ENCODE measurements at places on chromosomes 1 and 21.
A peak's percentile ranks its signal among the peaks of the same experiment; 100 is the strongest.

GRCh38 chr21:46110499-46111192 lies 12.7 kb downstream of the COL6A2 start:
- no peak for DNase-seq

DNA sequence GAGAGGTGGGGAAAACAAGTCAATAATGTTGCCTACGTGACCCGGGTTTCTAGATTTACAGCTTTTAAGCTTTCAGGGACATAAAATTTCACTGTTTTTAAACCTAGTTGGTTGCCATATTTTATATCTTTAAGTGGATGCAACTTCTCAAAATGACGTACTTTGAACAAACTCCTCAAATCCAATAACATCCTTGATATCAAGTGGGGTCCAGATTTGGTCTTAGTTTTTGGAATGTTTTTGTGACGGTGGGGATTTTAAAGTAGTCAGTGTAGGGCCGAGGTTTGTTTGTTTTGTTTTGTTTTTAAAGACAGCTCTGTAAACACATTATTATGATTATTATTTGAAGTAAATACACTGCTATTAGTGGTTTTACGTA lies 453 bp downstream of the CDKN2C start:
- DNase-seq: no peak

DNA sequence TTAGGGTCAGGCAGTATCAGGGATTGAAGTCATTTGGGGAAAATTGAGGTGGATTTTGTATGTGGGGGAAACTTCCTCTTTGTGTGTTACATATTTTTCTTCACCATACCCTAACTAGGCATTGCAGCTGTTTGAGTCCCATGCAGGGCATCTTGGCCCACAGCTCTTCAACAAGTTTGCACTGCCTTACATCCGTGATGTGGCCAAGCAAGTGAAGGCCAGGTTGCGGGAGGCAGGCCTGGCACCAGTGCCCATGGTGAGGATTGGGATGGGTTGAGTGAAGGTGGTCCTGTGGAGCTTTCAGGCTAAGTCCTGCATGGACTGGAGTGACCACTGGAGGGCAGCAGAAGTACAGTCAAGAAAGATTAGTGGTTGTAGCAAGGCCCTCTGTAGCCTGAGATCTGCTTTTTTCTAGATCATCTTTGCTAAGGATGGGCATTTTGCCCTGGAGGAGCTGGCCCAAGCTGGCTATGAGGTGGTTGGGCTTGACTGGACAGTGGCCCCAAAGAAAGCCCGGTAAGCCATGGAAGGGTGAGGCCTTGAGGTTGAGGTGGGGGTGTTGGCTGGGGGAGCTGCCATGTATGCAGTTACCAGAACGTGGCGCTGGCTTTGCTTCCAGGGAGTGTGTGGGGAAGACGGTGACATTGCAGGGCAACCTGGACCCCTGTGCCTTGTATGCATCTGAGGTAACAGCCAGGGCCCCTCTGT lies 2.4 kb downstream of the UROD start:
- peak; percentile 71 for DNase-seq

DNA sequence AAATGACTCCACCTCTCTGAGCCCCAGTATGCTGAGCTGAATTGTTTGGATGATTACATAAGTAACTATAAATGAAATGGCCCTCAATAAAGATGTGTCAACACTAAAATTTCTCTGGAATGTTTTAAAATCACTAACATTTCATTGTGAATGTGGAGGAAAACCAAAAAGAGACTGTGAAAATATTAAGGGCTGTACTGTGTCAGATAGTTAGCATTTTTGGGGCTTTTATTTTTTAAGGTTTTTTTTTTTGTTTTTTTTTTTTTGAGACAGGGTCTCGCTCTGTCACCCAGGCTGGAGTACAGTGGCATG lies 6.3 kb downstream of the MYOC start:
- DNase-seq: no peak

DNA sequence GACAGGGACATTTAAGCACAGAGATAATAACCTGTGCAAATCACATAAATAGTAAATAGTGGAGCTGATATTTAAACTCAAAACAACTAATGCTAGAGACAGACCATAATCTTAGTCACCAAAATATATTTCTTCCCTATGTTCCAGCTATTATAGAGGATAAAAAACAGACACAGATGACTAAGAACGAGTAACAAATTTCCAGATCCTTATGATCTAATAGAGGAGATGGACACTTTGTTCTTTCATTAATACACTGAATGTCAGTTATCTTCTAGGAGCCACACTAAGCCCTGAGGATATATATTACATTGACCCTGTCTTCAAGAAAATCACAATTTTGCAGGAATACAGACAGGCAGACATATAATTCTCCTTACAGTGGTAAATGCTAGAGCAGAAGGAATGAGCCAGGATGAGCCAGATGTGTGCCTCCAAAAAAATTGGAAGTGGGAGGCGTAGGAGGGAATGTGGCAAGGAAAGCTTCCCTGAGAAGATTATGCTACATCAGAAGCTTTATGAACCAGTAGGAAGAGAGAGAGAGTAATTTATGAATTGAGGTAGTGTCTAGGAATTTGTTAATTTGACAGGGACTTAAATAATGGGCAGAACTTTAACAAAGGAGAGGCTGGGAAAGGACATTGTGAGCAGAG lies 395.4 kb upstream of the BEND5 start:
- no peak for DNase-seq

DNA sequence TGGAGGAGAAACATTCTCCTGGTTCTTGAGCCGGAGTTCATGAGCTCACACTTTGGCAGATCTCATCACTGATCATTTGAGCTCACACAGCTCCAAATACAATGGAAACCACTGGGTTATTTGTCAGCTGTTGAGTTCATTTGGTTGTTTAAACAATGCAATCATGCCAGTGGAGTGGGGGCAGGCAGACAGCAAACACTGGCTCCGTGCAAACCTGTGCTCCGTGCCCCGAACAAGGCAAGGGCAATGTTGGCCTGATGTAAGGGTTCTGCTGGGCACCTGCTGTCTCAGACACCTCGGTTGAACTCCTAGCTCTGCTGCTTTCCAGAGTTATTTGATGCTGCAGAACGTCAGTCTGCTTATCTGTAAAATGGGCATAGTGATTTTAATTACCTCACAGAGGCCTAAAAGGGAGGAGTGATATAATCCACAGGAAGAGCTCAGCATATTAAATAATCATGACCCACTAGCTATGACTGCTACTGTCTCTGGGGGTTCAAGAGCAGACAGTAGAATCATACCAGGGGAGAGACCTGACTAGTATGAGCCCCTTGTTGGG lies 20.0 kb upstream of the CLIC6 start:
- DNase-seq: no peak

- DNase-seq: no peak
These were observed 1361.7 kb upstream of the B3GALT2 start for GRCh38 chr1:194548071-194548470.

- no peak for DNase-seq
These were observed 3.0 kb downstream of the GPN2 start for GRCh38 chr1:26887125-26887524.

DNA sequence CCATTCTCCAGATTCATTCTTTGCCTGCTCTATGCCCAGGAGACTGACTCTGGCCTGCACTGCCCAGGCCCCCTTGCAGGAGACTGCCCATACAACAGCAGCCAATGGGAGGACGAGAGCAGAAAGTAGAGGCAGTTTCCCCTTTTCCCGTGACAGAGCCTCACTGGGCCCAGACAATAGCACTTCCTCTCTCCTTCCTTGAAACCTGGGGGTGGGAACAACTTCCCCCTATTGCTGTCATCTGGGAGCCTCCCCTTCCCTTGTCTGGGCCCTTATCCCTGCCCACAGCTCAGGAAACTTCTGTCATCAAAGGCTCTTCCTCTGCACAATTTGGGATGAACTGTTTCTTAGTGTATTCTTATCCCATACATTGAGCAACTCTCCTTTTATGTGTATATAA lies 60.8 kb upstream of the KCNJ15 start:
- DNase-seq: no peak

- DNase-seq: no peak
These were observed 514.4 kb upstream of the B3GALT2 start for GRCh38 chr1:193700710-193701355.

- no peak for DNase-seq
These were observed 43.1 kb downstream of the RGSL1 start for GRCh38 chr1:182493063-182493462.

Measured in NCI-H2107 (cell line).